ENCODE measurements at places on chromosomes 11 and 22. TPM values are rescaled to one million over a fixed set of nuclear protein-coding genes. Genes with fewer than 3 reads are reported as not detected.

DNA sequence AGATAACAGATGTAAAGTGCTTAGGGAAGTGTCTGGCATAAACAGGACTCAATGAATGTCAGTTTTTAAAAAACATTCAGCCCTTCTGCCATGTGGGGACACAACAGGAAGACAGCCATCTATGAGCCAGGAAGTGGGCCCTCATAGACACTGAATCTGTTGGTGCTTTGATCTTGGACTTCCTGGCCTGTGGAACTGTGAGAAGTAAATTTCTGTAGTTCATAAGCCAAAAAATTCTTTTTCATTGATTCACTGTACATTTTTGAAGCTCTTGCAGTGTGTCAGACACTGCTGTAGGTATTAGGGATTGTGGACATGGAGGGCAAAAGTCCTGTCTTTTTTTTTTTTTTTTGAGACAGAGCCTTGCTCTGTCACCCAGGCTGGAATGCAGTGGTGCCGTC, 188.6 kb downstream of the HIPK3 start:
- no peak for DNase-seq

DNA sequence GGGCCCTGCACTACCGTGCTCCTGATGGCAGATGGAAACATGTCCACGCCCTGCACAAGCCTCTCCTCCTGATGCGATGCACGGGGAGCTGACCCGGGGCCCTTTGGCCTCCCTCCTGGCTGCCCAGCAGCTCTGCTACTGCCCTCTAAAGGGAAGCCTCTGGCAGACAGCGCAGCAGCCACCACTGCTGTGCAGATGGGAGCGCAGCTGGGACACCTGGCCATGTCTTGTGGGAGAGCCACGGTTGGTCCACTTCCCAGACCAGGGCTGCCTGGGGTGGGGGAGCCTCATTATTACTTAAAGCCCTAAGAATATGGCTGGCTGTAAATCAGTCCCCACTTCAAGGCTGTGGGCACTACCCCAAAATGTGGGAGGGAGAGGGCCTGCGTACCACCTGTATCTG, 38.3 kb downstream of the TBX1 start:
- no peak for DNase-seq

DNA sequence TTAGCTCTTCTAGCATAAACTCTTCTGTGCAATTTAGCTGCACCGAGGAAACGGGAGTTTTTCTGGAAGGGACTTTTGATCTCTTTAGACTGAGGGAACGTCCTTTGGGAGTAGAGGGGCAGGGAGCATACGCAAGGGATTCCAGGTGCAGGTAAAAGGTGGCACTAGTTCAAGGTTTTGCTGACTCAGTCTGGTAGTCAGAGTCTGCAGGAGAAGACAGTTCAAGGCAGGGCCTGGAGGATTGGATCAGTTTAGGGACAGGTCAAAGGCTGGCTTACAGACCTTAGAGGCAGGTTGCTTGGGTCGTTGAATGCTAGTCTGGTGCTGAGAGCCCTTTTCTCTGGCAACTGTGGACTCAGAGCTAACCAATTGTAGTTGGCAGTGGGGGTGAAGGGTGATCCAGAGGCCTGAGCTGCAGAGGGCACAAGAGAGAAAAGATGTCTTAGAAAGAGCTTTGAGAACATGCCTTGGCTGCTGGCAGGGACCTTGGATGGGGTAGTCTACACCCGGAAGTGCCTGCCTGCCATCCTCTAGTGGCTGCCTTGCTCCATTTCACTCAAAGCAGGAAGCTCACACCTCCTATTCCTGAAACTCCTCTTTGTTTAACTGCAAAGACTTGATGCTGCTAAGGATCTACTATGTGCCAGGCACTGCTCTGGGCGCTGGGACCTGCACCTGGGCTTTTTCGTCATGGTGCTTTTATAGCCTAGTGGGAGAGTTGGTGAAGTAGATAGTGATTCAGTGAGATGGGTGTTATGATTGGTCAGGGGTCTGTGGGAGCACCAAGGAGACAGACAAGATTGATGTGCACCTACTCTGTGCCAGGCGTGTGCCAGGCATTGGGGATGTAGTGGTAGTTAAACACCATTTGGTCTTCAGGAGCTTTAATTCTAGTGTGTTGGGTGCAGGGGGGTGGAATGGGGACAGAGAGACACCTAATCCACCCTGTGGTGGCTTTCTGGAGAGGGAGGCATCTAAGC, 17.1 kb downstream of the MIAT start:
- DNase-seq, result no peak

DNA sequence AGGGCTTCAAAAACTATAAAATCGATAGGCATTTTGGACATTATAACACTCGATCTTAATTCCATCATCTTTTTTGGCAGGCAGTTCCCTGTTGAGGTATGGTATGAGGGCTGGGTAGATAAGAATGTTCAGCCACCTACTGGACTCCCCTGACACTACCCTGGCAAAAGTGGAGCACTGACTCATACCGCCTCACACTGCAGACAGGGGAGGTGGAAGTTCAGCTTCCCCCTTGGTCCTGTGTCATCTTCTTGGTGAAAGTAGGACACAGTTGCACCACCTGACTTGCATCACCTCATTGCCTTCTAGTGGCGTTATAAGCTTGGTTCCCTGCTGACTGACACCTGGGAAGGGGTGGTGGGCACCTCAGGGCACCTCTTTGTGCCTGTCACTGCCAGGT, 30.4 kb downstream of the PAAF1 start:
- no peak for DNase-seq

DNA sequence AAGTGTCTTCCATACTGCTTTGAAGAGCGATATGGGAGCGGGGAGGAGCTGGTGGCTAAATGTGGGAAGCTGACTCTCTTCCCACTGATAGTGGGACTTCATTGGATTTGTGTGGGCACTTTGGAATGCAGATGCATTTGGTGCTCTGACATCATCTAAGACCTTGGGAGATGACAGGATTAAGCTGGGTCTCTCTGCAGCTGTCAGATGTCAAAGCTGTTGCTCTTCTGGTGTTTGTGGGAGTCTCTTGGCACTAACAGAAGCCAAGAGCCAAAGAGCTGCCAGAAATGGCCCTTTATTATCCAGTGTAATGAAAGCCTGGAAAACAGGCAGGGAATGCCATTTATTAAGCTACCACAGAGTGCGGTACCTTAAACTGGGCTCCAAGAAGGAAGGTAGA, 20.6 kb downstream of the GRAMD1B start:
- DNase-seq, result no peak

DNA sequence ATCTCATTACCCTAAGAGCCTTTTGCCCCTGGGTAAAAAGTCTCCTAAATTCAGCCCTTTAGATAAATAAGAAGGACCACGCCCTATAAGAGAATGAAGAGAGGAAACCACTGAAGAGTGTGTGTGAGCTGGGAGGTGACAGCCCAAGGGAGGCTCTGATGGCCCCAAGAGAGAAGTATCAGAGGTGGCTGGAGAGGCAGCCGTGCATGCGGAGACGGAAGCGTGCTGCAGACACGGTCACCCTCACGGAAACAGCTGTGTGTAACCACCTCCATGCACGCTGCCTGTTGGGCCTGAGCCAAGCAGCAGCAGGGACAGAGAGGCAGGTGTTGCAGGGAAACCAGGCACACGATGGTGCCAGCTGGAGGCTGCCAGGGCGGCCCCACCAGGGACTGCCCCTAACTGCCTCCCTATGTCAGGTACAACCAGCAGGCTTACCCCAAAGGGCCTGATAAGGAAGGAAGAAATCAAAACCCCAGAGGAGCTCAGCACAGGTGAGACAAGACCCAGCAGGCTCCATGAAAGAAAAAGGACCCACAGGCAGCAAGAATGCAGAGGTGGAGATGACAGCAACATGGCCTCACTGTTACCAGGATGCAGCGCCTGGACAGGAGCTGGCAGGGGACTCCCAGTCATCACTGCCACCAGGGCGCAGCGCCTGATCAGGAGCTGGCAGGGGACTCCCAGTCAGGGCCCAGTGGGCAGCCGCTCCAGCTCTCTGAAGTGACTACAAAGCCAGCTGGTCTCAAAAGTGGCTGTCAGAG, 7.8 kb downstream of the LARGE2 start:
- no peak for DNase-seq

Gene RBM7
- total RNA-seq, result 35.2 TPM

GRCh38 chr22:39446239-39446721, 10.5 kb upstream of the MGAT3 start:
- no peak for DNase-seq

Gene SSTR3
- total RNA-seq, result 0.08 TPM

Gene OR8A1
- not detected for total RNA-seq

GRCh38 chr22:49933236-49934159, 15.1 kb downstream of the CRELD2 start:
- DNase-seq, result no peak

Gene P4HA3
- 1.3 TPM for total RNA-seq

Gene VSIG10L2
- not detected for total RNA-seq

DNA sequence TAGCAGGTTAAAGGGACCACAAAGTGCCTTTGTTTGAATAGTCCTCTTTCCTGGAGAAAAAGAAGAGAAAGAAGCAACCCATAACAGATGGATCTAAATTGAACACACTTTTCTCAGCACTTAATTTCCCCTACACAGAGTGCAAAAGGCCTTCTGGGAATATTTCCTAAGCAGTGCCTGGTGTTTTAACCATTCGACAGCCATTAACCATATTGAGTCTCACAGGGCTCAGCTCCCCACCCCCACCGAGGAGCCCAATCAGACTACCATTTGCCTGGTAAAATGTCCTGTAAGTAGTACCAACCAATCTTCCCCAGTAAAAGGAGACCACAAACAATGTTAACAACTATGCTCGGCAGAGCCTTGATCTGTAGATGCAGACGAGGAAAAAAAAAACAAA, 40.7 kb upstream of the SLC6A5 start:
- no peak for DNase-seq

Gene DCHS1
- 2.2 TPM for total RNA-seq

Gene KREMEN1
- 2.2 TPM for total RNA-seq

DNA sequence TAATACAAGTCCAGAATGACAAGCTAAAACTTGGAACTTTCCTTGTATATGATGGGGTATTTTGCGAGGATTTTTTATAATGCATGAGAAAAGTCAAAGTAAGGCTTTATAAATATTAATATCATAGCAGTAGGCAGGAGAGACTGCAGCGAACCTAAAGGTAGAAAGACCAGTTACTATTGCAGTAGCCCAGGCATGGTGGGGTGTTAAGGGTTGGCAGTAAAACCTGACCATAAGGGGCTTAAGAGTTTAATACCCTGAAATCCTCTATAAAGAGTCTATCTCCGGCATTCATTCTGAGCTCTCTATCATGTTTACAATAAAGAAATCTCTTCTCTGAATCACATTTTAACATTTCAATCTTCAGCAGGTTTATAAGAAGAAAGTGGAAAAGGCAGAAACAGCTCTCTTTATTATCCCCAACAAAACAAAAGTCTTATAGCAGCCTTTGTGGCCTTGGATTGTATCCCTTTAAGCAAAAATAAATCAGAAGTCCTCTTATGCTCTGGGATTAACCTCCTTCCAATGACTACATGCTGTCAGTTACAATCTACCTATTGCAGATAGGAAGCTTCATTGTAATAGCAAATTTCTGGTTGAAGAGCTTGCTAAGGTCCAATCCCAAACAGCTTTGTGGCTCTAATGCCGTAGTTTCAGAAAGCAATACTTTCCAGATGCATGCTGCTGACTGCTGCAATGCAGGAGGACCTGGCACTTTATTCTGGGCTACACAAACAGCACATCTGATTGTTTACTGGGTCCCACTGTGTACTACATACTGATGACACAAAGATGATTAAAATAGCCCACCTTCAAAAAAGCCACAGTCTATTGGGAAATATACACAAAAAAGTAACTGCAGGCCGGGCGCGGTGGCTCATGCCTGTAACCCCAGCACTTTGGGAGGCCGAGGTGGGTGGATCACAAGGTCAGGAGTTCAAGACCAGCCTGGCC, 45.8 kb downstream of the SIK3 start:
- no peak for DNase-seq

Gene SYCE3
- total RNA-seq, result not detected

Gene ANO3
- total RNA-seq, result not detected

GRCh38 chr11:31092638-31093037, 276.9 kb downstream of the DCDC1 start:
- no peak for DNase-seq

Gene MOB2
- 51.2 TPM for total RNA-seq

DNA sequence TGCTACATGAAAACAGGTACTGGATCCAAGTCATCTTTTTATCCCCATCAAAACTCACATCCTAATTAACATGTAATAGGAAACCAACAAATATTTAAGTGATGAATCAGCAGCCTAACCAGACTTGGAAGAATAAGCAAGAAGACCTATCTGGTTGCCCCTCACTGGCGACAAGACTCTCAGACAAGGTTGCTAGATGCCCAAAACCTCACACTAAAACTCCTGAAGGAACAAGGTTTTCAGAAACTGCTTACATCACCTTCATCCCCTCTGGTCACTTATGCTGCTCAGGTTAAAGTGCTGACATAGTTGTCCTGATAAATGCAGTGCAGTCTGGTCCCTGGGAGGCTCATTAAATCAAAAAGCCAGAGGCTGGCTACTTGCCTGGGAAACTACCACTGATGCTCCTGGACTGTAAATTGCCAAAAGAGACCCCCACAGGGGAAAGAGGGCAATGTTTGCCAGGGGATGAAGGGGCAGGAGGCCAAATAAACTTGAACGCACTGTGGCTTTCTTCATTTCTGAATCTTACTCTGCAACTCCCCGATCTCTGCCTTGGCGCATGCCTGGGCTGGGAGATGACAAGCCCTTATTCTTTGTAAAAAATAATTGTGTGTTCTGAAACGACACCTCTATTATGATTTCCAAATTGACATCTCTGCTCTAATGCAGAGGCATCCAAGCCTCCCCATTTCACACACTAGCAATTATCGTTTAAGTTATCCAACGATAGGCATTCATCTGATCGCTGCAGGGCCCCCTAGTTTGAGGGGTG, 72.7 kb downstream of the AMBRA1 start:
- DNase-seq, result no peak

DNA sequence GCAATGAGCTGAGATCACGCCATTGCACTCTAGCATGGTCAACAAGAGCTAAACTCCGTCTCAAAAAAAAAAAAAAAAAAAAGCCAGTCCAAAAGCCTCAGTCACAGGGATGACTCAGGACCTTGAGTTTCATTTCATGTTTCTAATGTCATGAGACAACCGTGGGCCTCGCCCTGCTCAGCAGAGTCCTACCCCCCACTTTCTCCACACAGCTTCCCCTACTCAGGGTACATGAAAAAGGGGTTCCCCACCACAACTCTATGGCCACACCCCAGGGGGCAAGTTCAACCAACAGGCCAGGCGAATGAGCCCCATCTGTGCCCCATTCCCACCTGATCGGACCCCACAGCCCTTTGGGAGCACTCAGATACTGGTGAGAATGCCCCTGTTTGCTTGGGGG, 24.3 kb upstream of the ADA2 start:
- no peak for DNase-seq

Gene CCDC157
- 2.1 TPM for total RNA-seq

- no peak for DNase-seq
Observed at GRCh38 chr11:102263379-102264003, 53.8 kb upstream of the BIRC3 start.

Gene BDNF
- 0.36 TPM for total RNA-seq

- no peak for DNase-seq
Observed at GRCh38 chr11:126861796-126862459, 138.6 kb downstream of the KIRREL3 start.

Gene HMOX1
- total RNA-seq, result 105 TPM
